ENCODE measurements at places on chromosomes 7 and 10. TPM values are rescaled to one million over a fixed set of nuclear protein-coding genes. Genes with fewer than 3 reads are reported as not detected.

FKBP6 gene
- 0.25 TPM for polyA plus RNA-seq

PDE6C gene
- polyA plus RNA-seq: 0.40 TPM

DNA sequence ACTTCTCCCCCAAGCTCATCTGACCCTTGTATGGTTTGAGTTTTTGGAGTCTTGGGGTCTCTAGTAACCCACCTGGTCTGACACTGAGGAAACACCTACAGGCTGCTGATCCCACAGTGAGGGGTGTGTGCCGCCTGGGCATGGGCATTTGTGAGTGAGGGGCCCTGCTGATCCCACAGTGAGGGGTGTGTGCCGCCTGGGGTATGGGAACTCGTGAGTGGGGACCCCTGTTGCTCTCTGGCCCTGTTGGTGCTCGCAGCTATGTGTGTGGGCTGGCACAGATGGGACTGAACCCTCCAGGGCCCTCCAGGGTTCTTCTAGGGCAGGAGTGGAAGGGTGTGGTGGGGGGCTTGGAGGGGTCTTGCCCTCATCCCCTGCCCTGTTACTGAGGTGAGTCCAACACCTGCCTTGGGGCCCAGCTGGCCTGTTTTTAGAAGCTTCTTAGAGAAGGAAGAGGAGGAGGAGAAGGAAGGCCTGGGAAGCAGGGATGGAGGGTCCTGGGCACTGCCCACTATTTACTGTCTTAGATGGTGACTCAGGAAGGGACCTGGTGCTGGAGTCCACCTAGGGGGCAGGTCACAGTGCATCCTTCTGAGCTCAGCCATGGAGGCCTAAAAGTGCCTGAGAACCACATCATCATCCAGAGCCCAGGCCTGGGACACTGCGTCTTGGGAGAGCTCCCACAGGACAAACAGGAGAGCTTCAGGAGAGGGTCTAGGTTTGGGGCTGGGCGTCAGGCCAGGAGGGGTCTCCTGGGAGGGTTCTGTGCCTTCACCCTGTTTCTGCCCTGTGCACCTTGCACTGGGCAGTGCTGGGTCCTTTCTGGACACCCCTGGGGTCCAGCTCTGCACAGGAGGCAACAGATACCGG lies 36.2 kb upstream of the ZNF716 start:
- no peak for DNase-seq

GRCh38 chr10:132975831-132976682 lies 33.7 kb upstream of the CFAP46 start:
- no peak for DNase-seq

- DNase-seq: no peak
These were observed 21.4 kb downstream of the LAT2 start for GRCh38 chr7:74231232-74231590.

IGF2BP3 gene
- 62.2 TPM for polyA plus RNA-seq

CADPS2 gene
- polyA plus RNA-seq: 63.4 TPM

GRCh38 chr10:75487087-75487754 lies 55.8 kb downstream of the LRMDA start:
- DNase-seq: no peak

GRCh38 chr7:123748171-123748733 lies 551 bp downstream of the WASL start:
- no peak for DNase-seq

- no peak for DNase-seq
These were observed 79.9 kb upstream of the ANLN start for GRCh38 chr7:36309716-36310115.

GRCh38 chr7:25777969-25778708 lies 373.9 kb upstream of the NFE2L3 start:
- DNase-seq: peak; percentile 72

DNA sequence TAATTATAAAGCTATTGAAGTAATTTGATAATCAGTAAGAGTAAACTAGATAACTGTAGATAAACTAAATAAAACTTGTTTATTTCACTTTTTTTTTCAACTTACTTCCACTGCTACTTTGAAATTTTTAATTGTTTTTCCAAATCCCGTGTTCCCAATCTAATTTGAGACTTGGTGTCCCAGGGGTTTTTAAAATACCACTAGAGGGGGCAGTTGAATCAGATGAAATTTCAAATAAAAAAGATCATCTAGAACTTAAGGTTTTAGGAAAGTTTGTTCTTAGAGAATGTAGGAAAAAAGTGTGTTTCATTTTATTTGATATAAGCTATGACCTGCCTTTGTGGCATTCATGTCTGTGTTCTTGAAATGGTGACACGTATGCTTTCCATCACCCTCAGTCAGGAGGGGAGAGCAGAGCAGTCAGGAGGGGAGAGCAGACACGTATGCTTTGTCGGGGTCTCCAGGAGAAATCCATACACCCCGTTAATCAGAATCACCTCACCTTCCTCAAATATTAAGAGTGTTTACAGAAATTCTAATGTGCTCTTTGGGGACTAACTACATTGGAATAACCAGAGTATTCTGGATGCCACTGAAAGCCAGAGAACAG lies 49.9 kb downstream of the C10orf67 start:
- no peak for DNase-seq

PNLIPRP3 gene
- not detected for polyA plus RNA-seq

DNA sequence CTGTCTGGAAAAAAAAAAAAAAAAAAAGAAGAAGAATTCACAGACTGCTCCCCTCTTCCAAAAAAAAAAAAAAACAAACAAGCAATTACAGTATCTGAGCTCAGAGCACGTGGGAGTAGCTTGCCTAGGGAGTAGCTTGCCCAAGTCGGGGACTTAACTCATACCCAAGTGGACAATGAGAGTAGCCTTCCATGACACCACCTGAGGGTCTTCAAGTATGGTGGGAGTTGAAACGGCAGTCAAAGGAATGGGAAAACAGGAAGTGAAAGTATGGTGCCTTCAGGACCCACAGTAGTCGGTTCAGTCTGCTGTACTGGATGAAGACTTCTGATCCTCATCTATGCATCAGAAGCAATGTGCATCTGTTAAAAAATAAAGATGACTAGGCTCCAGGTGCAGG lies 10.6 kb downstream of the VOPP1 start:
- no peak for DNase-seq

- DNase-seq: no peak
These were observed 40.2 kb downstream of the CYCS start for GRCh38 chr7:25084821-25085220.

ZPBP gene
- polyA plus RNA-seq: 0.30 TPM

GRCh38 chr10:81847675-81848074 lies 27.3 kb upstream of the NRG3 start:
- DNase-seq: no peak

DNA sequence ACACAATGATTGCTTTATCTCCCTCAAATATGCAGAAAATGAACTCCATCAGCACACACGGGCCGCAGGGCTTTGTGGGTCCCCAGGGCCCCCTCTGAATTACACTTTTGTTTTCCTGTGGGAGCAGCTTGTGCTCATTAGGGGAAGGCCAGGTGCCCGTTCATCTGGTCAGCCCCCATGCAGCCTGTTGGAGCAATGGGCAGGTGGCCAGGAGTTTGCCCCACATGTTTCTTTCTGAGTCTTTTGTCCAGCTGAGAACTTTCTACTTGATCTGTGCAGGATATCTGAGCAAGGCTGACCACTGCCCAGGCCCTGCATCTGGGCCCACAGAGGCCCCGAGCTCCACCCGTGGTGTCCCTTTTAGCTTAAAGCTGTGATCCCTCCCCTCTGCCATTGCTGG lies 105.3 kb upstream of the FAM20C start:
- no peak for DNase-seq

DNA sequence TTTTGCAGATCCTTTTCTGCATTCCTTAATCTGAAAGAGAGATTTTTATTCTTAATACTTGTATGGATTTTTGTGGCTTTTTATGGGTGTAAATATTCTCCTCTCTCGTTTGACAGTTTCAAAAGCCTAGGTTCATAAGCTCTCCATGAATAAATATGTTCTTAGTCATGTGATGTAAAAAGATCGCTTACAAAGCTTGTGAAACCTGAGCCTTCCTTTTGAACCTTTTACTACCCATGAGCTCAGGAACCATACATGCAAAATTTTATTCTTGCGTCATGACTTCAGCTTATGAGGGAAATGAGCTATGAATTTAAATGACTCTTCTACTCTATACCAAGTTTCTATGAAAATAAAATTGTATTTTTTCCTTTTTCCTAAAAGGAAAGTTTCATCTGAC lies 98.7 kb downstream of the POLL start:
- no peak for DNase-seq

GRCh38 chr10:77669892-77670291 lies 32.3 kb upstream of the KCNMA1 start:
- no peak for DNase-seq

SCRN1 gene
- 64.9 TPM for polyA plus RNA-seq

GNAI1 gene
- 137 TPM for polyA plus RNA-seq

DNA sequence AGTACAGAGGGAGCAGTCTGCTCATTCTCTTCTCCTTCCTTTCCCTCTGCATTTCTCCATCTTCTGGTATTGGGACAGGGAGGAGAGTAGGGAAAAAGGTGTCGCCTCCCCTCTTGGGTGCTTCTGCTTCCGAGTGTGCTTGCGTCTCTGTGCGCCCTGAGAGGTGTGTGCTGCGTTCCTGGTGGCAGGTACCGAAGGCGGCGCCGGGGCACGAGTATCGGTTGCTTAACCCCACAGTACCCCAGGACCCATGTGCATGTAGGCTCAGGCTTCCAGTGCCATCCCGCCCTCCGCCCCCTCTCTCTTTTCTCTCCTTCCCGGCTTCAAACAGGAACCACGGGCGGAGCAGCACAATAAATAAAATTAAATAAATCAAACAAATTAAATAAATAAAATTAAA lies 169.3 kb upstream of the GLI3 start:
- DNase-seq: no peak

DNA sequence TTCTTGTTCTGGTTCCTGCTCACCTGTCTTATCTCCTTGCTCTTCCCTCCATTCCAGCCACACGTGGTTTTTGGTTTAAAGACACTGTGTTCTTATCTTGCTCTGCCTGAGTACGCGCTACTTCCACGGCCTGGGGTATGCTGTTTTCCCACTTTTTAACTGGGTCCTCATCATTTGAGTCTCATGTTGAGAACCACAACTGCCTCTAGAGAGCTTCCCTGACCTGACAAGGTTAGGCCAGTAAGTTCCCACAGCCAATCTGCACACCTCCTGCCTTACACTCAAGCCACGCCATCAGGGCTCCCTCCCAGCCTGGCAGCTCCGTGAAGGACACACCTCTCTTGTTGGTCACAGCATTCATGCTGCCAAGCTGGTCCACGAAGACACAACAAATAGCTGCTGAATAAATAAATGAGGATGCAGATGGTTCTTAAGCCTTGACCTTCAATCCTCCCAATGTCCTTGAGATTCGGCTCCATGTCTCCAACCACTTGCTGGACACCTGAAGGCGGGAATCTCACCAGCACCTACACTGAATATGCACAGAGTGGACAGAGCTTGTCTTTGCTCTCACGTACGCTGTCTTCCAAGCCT lies 201.7 kb upstream of the KLF14 start:
- DNase-seq: no peak

CHST15 gene
- 21.6 TPM for polyA plus RNA-seq
